ENCODE measurements at places on chromosomes 7 and 10. TPM values are rescaled to one million over a fixed set of nuclear protein-coding genes. Genes with fewer than 3 reads are reported as not detected.

Gene VIM
- total RNA-seq, result 3,955 TPM

Gene FAM25G
- not detected for total RNA-seq

Gene CCDC3
- under 0.01 TPM for total RNA-seq

Gene PPP1R3C
- 0.44 TPM for total RNA-seq

Gene CRPPA
- total RNA-seq, result 1.3 TPM

Gene ADAMTS14
- not detected for total RNA-seq

Gene SPAM1
- total RNA-seq, result not detected

Gene C10orf67
- not detected for total RNA-seq

Gene ABCB1
- 1.3 TPM for total RNA-seq

Gene CALCR
- total RNA-seq, result not detected

Gene NUB1
- 31.2 TPM for total RNA-seq

Gene NEBL
- total RNA-seq, result 4.4 TPM

Gene ADO
- 8.7 TPM for total RNA-seq

DNA sequence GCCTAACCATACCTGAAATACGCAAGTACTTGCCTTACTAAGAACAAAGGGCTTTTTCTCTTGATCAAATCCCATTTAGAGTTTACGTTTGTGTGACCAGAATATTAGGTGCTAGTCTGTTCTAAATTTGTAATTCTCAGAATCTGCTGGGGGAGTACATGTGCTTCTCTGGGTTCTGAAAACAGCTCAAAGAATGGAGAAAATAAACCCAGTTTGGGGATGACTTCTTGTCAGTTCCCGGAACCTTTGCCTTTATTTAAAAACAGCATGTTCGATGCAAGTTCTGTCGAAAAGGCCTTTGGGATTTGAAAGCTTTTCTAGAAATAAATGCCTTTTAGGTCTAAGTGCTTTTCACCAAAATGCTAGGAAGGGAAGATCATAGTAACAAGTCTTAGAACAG lies 147.0 kb downstream of the ARID5B start:
- DNase-seq, result no peak

DNA sequence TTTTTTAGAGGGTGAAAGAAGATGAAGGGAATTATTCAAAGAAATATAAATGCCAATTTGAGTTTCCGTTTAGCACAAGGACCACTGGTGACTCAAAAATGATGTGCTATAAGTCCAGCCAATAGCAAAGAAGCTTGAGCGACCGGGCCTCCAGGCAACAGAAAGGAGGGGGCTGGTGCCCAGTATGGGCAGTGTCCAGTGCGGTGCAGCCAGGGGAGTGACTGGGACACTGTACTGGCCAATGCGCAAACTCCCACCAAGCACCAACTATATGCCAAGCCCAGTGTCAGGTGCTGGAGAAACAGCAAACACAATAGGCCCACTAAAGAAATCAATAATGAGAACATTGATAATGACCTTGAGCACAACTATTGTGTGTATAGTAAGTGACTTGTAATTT lies 10.2 kb upstream of the OPALIN start:
- DNase-seq, result no peak

GRCh38 chr10:125064681-125065492 lies 95.5 kb downstream of the CTBP2 start:
- DNase-seq, result no peak

DNA sequence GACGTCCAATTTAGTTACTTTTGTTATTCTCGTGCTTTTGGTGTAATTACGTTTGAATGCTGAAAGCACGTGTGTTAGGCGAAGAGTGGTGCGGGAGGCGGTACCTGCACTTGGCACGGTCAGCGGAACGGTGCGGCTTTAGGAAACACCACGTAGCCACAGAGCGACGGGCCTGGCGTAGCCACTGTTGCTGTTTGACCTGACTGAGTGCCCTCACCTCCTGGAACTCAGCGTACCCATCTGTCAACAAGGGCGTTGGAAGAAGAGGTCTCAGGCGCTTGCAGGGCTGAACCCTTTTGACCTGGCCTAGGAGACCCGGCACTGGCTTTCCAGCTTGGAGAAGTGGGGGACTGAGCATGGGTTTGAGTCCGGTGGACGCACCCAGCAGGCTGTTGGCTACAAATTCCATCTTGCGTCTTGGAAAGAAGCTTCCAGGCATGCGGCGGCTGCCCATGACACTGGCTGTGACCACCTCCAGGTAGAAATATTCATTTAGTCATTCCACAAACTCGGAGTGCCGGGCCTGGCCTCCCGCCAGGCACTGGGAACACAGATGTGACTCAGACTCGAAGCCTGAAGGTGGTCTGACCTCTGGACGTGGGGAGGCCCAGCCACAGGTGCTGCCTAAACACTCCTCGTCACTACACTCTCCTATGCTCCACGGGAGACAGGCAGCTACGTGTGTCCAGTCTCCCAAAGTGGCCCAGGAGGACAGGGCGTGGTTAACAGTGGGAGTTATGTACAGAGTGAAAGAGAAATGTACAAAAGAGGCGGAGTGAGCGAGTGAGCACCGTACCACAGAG lies 22.2 kb downstream of the FAM20C start:
- no peak for DNase-seq

DNA sequence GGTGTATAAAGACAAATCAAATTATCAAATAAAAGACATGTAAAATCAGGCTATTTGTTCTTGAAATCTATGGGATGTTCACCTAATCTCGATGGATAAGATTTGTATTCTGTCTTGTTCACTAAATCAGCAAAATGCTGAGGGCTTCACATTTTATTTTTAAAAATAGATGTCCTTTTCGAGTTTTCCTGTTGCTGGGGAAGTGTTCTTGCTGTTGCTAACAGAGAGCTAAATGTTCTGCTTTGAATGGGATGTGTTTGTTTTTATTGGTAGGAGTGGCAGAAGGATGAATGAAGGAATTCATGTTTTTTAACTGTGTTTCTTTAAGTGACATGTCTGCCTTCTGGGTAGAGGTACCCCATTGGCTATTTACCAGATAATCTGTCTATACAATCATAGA lies 7.3 kb upstream of the SNX13 start:
- DNase-seq, result no peak

GRCh38 chr10:53702489-53702888 lies 929.9 kb upstream of the MBL2 start:
- no peak for DNase-seq

DNA sequence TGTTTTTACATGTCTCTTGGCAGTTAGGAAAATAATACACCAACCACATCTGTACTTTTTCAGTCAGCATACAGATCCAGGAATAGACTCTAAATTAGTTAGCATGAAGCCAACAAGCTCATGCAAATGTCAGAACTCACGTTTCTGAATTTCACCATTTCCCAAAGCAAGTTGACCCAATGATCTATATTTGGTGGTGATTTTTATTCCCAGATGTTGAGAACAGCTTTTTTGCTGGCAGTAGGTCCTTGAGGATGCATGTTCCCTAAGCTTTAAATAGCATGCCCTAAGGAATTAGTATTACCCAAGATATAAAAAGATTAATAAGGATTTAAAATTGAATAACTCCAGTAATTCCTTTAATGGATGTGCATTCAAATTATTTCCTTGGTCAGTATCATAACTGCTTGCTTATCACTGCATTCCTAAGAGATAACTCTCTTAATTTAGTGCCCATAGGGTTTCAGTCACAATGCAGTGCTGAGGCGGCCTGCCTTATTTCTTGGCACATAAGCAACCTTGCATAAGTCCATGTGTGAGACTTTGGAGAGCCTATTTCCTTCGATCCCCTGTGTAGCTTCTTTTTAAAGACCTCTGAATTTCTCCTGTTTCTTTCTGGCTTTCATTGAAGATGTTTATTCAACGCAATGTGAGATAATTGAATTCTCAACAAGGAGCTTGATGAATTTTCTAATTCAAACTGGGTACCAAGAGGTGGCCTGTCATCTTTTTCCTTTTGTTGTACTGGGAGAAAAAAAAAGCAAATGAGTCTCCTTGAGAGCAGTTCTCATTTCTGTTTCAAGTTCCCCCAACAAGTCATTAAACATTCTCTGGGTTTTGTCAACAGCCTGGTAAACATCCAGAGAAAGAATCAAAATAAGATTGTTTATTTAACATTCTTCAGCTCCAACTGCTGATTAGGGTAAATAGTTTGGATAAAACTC lies 135.3 kb upstream of the MEOX2 start:
- no peak for DNase-seq

- peak; percentile 34 for DNase-seq
Measured at GRCh38 chr10:27285093-27285492, 44.5 kb upstream of the ACBD5 start.

DNA sequence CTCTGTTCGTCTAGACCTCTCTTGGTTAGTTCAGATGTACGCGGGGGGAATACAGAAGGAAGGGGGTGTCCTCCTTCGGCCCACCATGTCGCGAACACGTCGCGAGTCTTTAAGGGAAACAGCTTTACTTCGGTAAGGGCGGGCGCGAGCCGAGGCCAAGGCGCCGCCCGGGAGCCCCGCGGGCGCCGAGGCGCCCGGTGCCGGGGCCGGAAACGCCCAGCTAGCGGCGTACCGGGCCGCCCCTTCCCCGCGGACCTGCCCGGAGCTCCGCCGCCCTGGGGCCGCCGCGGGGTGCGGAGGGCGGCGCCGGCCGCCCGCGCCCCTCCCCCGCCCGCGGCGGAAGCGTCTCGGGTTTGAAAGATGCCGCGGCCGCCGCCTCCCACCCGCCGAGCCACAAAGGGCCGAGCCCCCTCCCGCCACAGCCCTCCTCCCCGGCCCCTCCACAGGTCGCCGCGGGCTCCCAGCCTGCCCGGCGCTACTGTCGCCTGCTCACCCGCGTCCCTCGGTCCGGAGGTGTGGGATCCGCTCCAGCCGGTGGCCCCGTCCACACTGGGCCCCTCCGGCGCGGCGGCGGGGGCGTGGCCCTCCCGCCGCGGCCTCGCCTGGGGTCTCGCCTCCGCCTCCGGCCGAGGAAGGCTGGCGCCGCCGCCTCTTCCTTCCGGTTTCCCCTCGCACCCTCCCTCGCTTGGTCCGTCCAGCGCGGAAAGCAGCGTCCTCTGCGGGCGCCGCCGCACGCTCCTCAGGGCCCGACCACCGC lies at the start of gene KBTBD2:
TSS of gene KBTBD2 (minus strand) at position 718 of the 757 bp plus-strand sequence. CDS start 12,156 bp downstream, outside the sequence.
- DNase-seq, result peak; percentile 93

DNA sequence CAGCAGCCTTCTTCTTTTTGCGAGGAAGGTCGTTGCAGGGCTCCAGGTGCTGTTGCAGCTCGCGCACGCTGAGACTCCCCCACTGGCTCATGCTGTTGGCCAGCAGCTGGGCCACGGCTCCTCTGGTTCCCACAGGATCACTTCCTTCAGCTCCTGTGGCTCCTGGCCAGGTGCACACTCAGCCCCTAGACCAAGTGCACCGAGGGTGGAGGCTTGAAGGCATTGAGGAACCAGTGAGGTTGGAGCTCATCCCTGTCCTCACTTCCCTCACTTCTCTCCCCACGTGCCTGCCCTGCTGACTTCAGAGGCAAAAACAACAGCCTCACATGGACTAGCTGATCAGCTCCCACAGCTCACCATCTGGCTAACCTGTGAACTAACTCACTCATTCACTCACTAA lies 46.2 kb upstream of the ADRB1 start:
- no peak for DNase-seq

GRCh38 chr7:138880881-138881578 lies 83.0 kb upstream of the ATP6V0A4 start:
- no peak for DNase-seq

DNA sequence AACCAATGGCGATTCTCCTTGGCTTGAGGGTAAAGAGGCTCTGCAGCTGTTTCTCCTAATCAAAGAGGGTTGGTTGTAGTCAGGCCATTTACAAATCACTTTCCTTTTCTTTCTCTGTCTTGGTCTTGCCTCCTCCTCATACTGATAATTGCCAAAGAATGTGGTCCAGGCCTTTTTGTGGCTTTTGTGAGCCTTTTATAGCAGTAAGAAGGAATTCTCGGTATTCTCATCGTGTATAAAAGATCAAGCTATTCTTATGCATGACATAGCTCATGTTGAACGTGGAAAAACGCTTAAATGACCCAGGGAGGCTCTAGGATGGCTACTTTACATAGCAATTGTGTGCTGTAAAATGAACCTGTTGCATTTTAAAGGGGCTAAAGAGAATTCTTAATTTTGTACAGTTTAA lies 62.6 kb downstream of the RBM20 start:
- DNase-seq, result no peak

GRCh38 chr7:19213746-19214145 lies 68.5 kb upstream of the FERD3L start:
- no peak for DNase-seq

DNA sequence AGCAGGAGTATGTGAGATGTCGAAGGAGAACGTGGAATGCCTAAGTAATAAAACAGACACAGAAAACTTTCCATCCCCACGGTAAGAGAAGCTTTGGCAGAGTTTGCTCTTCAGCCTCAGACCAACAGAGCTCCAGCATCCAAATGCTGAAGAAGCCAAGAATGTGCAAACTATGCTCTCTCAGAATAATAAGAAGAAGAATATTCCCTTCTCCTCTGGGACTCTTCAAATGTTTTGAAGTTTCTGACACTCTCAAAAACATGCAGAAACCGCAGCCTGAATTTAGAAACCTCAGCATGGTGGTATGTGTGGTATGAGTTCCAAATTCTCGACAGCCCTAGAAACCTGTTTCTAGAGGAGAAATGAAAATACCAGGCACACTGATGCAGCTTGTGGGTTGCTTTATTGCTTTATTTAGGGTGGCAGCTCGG lies 113.3 kb downstream of the KCNMA1 start:
- DNase-seq, result no peak

GRCh38 chr7:83832009-83832408 lies 183.1 kb upstream of the SEMA3E start:
- no peak for DNase-seq

- DNase-seq, result no peak
Measured at GRCh38 chr7:6536262-6537260, 14.7 kb downstream of the GRID2IP start.
